ENCODE measurements at places on chromosomes 11 and 22. TPM values are rescaled to one million over a fixed set of nuclear protein-coding genes. Genes with fewer than 3 reads are reported as not detected.

The APOBEC3B gene
- total RNA-seq = 12.1 TPM

The MIAT gene
- total RNA-seq = 26.3 TPM

DNA sequence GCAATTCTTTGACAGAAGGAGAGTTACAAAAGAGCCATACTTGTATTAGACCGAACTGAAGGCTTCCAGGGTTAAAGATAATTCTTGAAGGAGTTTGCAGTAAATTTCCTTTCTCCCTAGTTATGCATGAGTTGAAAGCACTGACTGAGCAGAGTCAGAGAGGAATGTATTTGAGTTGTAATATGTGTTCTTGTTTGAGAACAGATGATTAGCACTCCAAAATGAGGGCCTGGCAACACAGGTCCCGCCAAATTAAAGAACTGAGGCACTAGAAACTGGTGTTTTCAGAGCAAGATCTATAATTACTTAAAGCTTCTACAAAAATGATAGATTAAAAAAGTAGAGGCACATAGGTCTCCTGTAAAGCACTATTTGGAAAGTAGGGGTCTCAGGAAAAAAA is 970.4 kb downstream of the OPCML start:
- no peaks in the 10 kb centered on the region for H3K36me3 ChIP-seq
- no peak overlapping the region for H3K27ac ChIP-seq
- H3K27me3 ChIP-seq = no peaks in the 10 kb centered on the region
- H3K4me1 ChIP-seq = no peaks in the 10 kb centered on the region

DNA sequence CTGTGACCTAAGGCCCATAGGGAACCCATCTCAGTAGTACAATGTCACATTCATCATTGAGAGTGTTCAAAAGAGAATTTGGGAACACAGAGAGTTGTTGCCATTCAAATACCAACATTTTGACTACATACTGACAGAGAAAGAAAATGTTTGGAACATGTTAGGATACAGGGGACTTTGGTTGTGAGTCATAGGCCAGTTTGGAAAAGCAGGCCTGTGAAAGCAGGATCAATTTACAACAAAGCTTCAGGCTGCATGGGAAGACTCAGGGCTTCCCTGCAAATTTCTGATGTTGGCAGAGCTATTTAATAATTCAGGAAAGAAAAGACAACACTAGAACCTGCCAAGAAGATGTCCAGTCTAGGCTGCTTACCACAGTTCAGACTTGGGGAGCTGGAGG is 374 bp downstream of the NLRP10 start:
- no peaks in the 10 kb centered on the region for H3K4me1 ChIP-seq
- peaks cover 8% of the 10 kb centered on the region for H3K27me3 ChIP-seq
- no peak overlapping the region for H3K27ac ChIP-seq
- DNase-seq = no peak

DNA sequence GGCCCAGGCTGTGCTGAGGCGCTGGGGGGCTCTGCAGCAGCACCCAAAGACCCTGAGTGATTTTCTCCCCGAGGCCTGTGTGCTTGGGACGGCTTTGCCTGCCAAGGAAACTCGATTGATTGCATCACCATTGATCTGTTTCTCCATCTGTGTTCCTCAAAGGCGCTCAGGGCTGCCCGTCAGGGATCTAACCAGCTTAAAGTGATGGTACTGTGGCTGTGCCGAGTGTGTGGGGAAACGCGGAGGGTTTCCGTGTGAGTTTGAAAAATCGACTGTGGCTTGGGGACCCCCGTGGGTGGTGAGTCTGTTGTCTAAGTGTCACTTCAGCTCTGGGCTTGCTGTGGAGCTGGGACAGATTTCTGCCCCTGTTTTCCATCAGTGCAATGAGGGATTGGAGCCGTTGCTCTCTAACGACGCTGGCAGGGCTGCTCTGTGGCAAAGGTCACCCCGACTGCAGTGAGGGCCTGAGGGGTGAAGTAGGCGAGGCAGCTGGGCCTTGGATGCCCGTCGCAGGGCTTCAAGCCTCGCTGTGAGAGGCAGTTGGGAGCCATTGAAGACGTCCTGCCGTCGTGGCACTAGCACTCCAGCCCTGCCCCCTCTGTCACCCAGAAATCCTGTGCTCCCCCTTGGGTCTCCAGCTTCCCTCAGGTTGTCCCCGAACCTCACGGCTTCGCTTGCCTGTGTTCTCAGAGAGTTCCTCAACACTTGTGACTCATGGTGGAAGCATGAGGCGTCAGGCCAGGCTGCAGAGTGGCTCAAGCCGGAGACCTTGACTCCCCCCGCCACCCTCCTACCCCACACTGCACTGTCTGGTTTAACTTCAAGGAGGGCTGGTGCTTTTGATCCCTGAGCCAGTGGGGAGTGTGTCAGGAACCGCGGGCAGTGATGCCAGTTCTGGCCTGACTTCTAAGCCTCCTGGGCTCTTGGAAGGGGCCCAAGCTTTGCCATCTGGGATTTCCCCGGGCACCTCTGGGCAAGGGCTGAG is 21.8 kb downstream of the CACNA1I start:
- no peak overlapping the region for H3K4me3 ChIP-seq
- peaks cover 2% of the 10 kb centered on the region for H3K4me1 ChIP-seq
- peaks cover 19% of the 10 kb centered on the region for H3K27me3 ChIP-seq
- no peak for DNase-seq

Data from activated CD8-positive, alpha-beta T cell treated with anti-CD3 and anti-CD28 coated beads, Interleukin-2, amount 10 ng/mL, durations not matched to agents 7 days and 5 days (primary cell).